ENCODE measurements at places on chromosomes 7 and 10.
A peak's percentile ranks its signal among the peaks of the same experiment; 100 is the strongest.

DNA sequence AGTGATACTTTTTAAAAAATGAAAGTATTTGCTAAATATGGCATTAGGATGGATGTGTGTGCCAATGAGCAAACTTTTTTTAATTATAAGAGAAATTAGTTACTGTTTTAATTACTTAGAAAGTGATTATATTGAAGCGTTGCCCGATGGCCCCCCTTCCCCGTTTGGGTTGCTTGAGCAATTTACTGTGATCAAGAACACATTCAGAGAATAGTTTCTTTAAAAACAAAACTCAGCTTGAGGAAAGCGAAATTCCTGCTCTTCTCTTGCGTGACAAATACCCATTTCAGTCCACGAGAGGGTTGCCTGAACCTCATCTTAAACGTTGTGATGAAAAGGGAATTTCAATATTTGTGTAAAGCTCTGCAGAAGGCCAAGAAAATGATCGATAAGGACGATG lies 234.1 kb downstream of the GATA3 start:
- no peak for DNase-seq

GRCh38 chr7:15086131-15086611 lies 183.6 kb upstream of the DGKB start:
- no peak for DNase-seq

GRCh38 chr7:79709574-79710409 lies 256.3 kb upstream of the MAGI2 start:
- peak; percentile 42 for DNase-seq

DNA sequence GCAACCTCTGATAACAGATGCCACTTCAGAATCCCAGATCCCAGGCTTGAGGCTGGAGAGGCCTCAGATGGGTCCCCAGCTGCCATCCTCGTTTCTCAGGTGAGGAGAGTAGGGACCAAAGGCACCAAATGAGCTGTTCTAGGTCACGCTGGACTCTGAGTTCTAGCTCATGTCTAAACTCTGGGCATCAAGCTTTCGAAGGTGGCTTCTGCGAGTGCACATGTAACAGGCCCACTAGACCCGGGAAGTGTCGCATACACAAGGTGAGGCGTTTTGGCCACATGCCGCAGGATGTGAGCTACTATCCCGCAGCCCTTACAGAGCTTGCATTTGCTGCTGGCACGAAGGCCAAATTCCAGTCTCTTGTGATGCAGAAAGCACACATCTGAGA lies 355.1 kb upstream of the SHH start:
- no peak for DNase-seq

- no peak for DNase-seq
These were observed 112.4 kb upstream of the EEPD1 start for GRCh38 chr7:36040679-36041078.

DNA sequence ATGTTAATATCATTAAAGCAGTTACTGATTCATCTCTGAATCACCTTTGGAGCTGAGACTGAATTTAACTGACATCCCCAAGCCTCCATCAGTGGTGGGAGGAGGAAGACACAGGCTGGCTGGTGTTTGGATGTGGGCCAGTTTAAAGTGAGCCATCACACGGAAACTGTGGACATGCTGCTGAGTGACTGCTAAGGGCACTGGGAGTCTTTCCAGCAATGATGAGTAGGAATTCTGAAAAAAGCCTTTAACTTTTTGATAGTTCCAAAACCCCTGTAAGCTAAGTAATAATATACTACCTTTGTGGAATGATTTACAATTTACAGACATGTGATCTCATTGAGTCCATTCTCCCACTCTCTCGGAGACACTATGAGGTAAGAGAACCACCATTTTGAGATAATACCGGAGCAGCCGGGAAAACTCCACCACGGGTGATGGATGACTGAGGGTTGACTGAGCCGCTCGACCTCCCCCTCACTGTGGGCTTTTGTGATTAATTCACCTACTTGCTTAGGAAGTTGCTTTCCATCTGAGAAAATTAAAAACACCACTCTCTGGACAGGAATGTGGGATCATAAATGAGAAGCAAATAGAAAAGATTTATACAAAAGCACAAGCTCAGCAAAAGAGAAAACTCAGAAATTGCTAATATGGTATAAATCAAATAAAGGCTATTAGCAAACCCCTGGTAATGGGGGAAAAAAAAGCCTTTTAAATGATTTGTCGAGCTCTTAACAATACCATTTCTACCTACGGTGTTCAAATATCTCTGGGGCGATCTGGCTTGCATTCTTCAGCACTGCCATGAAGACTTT lies 194.8 kb downstream of the FANK1 start:
- DNase-seq: no peak

- DNase-seq: no peak
These were observed 2.9 kb upstream of the NRAP start for GRCh38 chr10:113666682-113667252.

DNA sequence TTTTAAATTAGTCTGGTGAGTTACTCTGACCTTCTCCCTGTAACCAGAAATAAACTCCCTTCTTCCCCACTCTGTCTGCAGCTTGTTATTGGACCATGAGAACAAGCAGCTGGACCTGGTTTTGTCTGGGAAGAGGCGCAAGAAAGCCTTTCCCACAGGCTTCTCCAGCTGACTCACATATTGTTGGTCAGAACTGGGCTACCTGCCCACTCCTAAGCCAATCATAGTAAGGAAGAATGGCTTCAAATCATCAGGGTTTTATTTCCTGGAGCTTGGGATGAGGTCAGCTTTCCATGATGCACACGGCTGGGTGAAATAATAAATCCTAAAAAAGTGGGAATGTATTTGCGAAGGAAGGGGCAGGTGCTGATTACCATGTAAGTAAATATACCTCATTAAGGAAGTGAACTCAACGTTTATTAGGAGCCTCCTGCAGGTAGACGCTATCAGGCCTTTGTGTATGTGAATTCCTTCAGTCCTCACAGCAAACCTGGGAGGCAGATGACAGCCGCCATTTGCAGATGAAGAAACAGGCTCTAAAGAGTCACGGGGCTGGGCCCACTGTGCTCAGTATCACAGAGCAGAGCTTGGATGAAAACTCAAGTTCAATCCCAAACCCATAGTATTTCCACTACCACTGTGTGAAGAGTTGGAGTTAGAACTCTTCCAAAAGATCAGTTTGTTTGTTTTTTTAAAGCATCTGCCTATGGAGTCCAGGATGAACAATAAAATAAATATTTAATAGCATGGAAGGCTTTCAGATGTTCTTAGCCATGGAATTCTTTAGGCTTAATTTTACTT lies 32.8 kb downstream of the IL15RA start:
- DNase-seq: no peak

DNA sequence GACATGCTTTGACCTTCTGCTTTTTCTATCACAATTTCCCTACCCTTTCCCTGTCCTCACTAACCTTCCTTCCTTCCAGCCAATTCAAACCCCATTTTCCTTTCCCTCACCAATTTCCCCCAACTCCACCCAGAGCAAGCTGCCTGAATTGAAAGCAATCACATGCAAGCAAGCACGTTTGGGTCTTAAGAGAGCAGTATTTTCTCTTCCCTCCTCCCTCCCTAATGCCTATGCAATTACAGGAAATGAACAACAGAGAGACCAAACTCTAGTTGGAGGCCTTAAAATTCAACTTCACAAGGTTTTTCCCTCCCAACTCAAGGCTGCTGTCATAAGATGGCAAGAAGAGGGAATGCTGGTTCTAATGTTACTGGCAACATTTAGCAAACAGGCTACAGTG lies 117.2 kb downstream of the MYOF start:
- DNase-seq: no peak

- no peak for DNase-seq
These were observed 303.2 kb upstream of the GHITM start for GRCh38 chr10:83835945-83836745.

GRCh38 chr7:154390961-154391360 lies 338.8 kb downstream of the DPP6 start:
- no peak for DNase-seq

DNA sequence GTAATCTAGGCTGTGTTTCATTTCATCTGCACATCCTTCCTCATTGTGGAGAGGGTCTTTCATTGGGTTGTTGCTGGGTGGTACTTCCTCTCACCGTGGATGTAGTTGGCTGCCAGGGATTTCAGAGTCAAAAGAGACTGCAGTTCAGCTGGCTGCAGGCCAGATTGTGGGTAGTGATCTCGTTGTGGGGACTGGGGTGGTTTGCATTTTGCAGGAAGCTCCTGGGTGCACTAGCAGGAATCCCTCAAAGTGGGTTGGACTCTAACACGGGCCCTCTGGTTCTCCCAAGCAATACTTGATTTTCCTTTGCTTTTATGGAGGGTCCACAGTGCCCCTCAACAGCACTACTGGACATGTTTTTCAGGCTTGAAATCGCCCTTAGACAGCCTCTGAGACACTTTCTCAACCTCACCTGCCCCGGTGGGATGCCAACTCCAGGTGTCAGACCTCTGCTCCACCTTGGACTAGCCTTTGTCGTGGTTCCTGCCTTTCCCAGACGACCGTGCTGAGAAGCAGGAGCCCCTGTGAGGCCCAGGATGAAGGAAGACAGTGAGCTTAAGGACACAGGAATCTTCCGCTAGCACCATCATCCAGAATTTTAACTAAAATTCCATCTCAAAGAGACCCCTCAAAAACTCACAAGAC lies 23.9 kb upstream of the ZNF273 start:
- DNase-seq: no peak

DNA sequence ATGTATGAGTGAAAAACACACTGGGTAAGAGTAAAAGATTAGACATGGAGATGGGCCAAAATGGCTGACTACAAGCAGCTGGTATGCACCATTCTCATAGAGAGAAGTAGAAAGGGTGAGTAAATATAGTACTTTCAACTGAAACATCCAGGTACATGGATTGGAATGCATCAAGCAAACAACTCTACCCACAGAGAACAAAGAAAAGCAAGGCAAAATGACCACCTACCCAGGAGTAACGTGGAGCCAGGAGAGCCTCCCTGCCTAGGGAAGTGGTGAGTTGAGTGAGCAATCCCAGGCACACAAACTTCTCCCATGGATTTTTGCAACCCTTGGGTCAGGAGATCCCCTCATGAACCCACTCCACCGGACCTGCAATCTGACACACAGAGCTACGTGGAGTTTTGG lies 212.8 kb downstream of the PTN start:
- DNase-seq: no peak

DNA sequence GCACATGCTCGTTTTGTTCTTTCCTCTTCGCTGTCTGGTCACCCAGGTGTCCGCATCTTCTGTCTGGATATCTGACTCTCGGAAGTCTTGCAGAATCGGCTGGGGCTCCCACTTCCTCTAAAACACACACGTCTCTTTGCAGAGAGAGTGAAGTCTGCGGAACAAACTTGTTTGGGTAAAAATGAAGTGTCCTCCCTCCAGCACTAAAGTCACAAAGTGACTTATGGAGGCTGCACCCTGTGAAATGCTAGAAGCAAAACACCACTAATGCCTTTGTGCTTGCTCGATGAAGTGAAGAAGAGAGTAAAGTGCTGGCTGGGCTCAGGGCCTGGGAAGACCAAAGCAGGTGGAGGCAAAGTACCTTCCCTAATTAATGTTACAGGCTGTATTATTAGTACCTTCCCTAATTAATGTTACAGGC lies 71.4 kb downstream of the FGFR2 start:
- no peak for DNase-seq

- no peak for DNase-seq
These were observed 727 bp downstream of the ATRNL1 start for GRCh38 chr10:115093776-115094408.

- no peak for DNase-seq
These were observed 240.0 kb downstream of the REEP3 start for GRCh38 chr10:63761243-63761642.

DNA sequence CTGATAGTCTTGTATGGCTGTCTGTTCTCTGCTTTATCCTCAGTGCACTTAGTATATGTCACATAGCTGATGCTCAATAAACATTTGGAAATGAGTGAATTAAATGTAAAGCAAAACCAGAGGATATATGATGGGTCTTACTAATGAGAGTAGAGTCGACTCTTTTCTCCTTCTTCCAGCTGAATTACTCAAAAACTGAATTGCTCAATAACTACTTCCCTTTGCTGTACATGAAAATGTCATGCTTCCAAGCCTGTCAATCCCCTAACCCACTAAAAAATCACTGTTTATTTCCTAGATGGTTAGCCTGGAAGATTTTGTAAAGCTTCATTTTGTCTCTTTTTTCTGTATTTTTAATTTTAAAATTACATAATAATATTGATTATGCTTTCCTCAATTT lies 88.0 kb downstream of the OR13A1 start:
- no peak for DNase-seq

DNA sequence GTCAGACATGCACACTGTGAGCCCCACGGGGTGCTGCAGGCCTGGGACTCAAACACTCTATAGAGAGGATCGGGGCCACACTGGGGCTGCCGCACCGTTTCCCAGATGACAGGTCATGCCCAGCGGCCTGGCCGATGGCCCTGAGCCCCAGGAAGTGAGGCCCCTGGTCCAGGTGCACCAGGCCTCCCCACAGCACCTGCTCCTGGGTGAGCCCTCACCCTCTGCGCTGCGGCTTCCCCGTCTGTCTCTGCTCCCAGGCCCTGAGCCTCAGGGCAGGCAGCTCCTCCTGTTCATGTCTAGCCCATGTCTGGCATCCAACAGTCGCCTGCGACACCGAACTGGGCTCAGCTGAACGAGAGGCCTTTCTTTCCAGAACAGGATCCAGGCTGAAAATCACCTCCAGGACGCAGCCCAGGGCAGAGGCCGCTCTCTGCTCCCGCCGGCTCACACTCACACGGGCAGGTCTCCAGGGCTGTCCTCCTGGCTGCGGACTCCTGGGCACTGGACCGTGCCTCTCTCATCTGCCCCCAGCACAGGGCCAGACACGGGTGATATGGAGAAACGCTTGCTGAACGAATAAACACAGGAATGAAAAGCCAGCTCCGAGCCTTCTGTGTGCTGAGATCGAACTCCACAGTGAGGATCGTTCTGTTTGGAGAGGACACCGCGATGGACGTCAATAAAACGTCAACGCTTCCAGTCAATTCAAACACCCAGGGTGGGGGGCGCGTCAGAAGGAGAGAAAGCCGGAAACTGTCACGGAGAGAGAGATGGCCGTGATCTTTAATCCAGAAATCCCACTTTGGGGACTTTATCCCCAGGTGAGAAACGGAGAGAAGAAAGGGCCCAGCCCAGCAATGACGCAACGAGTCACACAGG lies 202.4 kb downstream of the ELFN1 start:
- DNase-seq: no peak

GRCh38 chr10:96324447-96324846 lies 20.2 kb downstream of the DNTT start:
- DNase-seq: no peak

- no peak for DNase-seq
These were observed 5.4 kb upstream of the GRM8 start for GRCh38 chr7:127258111-127258510.

DNA sequence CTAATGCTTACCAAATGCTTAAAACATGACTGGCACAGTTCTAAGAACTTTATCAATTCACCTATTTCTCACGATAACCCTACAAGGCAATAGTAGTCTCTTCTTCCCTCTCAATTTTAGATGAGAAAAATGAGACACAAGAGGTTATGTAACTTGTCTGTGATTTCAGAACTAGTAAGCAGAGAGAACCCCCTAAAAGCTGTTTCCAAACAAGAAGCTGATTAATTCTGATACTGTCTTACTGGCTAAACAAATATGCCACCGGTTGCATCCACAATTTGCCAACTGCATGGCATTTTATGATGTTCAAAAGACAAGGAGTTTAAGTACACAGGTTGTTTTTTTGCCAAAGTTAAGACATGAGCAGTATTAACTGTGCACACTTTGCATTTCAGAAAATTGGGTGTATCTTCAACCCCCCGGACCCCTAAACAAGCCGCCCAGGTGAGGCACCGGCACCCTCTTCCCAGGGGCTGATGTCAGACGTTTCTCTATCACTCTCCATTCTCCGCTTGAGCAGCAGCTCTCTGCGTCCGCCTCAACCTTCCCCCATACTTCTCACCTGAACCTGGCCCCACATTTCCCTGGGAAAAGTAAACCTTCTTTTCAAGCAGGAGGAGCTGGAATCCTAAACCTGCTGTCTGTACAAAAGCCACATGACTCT lies 21.7 kb downstream of the RSU1 start:
- no peak for DNase-seq

Data from NCI-H2081 treated with DMSO at 0.1 percent for 48 hours (cell line).